Activated CD8-positive, alpha-beta memory T cell treated with anti-CD3 and anti-CD28 coated beads, Interleukin-2, amount 10 ng/mL, durations not matched to agents 7 days and 5 days (primary cell): ENCODE measurements at places on chromosomes 16 and 17. TPM values are rescaled to one million over a fixed set of nuclear protein-coding genes. Genes with fewer than 3 reads are reported as not detected.

Gene ZNF205
- not detected for total RNA-seq

Gene IRX3
- 0.12 TPM for total RNA-seq

Gene ELMO3
- total RNA-seq = 6.2 TPM

Gene GH2
- total RNA-seq = not detected

Gene KRT17
- not detected for total RNA-seq

Gene NPIPB9
- 2.0 TPM for total RNA-seq

Gene CACNG5
- total RNA-seq = not detected

Gene SLC46A1
- 5.3 TPM for total RNA-seq

DNA sequence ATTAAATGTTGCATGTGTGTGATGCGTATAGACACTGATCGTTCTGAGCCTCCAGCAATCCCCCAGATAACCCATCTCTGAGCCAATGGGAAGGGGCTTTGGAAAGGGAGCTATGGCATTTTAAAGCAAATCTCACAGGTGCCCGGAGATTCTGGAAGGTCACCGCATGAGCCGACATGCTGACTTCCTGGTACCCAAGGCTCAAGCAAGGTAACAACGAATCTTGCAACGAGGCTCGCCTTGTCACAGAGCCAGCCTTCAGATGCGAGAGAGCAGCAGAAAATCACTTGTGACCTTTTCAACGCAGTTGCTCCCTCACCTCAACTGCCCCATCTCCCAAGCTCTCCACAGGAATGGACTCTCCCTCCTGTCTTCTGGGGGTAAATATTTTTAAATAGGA is 154.8 kb upstream of the CDH5 start:
- H3K27me3 ChIP-seq = peaks cover 23% of the 10 kb centered on the region
- no peak overlapping the region for H3K27ac ChIP-seq
- H3K4me1 ChIP-seq = no peaks in the 10 kb centered on the region
- no peak for DNase-seq

- H3K27ac ChIP-seq = no peak overlapping the region
- H3K4me3 ChIP-seq = no peak overlapping the region
- peaks cover 2% of the 10 kb centered on the region for H3K27me3 ChIP-seq
- no peaks in the 10 kb centered on the region for H3K36me3 ChIP-seq
- no peaks in the 10 kb centered on the region for H3K4me1 ChIP-seq
Measured at GRCh38 chr17:51768706-51769105, 389.8 kb downstream of the CA10 start.

- H3K4me1 ChIP-seq = peaks cover 35% of the 10 kb centered on the region
- H3K36me3 ChIP-seq = peaks cover 12% of the 10 kb centered on the region
- H3K27ac ChIP-seq = no peak overlapping the region
Measured at GRCh38 chr17:27494192-27495091, 38.2 kb downstream of the KSR1 start.

DNA sequence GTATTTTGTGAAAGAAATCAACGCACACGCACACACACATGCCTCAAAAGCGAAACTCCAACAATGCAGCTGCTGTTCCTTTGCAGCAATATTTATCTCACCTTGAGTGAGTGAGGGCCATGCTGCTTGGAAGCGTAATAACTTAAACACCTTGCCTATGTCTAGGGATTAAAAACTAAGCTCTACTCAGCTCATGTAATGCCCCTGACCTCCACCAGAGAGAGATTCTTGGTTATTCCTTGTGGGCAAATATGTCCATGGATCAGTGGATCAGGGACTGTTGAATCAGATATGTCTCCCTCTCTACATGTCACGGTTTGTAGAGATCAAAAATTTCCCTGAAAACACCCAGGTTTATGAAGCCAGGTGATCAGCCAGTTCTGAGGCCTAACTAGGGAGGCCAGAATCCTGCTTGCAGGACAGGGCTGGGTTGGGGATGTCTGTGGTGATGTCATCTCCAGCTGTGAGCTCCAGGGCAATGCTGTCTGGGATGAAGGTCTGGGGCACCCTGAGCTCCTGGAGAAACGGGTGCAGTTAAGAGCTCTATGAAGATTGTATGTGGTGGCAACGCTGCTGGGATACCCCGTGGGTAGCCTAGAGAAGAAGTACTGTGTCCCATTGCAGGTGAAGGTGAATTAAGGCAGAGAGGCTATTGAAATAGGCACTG is 149.4 kb downstream of the KCNJ12 start:
- no peak overlapping the region for H3K4me3 ChIP-seq
- H3K4me1 ChIP-seq = no peaks in the 10 kb centered on the region
- no peak for DNase-seq
- peaks cover 6% of the 10 kb centered on the region for H3K27me3 ChIP-seq
- H3K36me3 ChIP-seq = no peaks in the 10 kb centered on the region

DNA sequence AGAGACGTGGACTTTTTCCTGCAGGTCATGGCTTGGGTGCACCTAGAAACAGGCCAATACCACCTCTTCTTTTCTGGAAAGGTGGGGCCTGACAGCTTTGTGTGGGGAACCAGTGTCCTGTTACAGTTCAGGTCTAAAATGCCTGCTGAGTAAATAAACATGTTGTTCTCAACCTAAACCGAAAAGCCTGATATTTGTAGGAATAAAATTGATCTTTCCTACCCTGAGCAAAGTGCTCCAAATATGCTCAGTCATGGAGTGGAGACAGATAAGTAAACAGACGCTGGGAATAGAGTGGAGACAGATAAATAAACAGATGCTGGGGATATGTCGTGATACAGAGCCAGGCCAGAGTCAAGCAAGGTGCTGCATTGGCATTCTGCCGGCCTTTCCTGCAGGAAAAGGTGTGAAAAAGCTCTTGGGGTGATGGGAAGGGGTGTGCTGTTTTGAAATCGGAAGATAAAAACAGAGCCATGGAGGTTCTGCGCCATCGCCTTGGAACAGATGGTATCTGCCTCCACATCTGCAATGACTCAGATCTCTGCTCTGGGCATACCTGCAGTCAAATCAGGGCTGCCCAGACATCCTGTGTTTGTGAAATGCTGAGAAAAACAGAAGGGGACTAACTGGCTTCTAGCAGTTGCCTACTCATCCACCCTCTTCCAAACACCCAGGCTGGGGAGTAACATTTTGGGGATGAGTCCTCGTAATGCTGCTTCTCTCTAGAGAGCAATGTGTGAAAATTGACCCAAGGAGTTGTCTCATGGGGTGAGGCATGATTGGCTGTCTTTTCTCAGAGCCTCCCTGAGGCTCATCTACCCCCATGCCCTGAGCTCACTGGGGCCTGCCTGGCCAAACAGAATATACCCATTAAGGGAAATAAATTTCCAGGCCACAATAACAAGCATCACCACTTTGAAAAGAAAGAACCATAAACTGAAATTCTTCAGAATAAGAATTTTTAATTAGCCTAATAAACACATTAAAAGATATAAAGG is 16.8 kb upstream of the TRPV2 start:
- no peaks in the 10 kb centered on the region for H3K27me3 ChIP-seq
- H3K27ac ChIP-seq = no peak overlapping the region
- DNase-seq = peak; percentile 54
- no peak overlapping the region for H3K4me3 ChIP-seq
- H3K36me3 ChIP-seq = no peaks in the 10 kb centered on the region
- peaks cover 8% of the 10 kb centered on the region for H3K4me1 ChIP-seq

DNA sequence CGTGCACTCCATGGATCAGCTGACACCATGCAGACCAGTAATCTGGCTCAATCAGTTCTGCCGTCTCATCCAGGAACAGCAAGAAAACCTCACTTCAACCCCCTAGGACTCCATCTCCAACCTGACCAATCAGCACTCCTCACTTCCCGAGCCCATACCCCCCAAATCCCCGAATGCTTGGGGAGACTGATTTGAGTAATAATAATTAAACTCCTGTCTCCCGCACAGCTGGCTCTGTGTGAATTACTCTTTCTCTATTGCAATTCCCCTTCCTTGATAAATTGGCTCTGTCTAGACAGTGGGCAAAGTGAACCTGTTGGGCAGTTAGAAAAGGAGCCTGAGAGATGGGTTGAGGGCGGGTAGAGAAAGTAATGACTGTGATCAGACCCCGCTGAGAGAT is 320.0 kb downstream of the HAPSTR1 start:
- H3K27ac ChIP-seq = no peak overlapping the region
- no peaks in the 10 kb centered on the region for H3K4me1 ChIP-seq
- no peak for DNase-seq
- H3K4me3 ChIP-seq = no peak overlapping the region

GRCh38 chr16:11667824-11668622 is at the start of gene SNN:
Gene SNN (plus strand): TSS chr16:11668455. CDS start chr16:11676060, 7,605 bp downstream.
- H3K27me3 ChIP-seq = peaks cover 12% of the 10 kb centered on the region
- H3K27ac ChIP-seq = no peak within 1 kb of the TSS
- peak; percentile 87 for DNase-seq
- no peaks in the 10 kb centered on the region for H3K36me3 ChIP-seq

GRCh38 chr16:30551781-30552180 is 6.4 kb downstream of the ZNF764 start:
- H3K27ac ChIP-seq = peak overlapping the region; percentile 88
- H3K4me1 ChIP-seq = peaks cover 50% of the 10 kb centered on the region
- DNase-seq = peak; percentile 72
- no peak overlapping the region for H3K4me3 ChIP-seq
- H3K36me3 ChIP-seq = peaks cover 19% of the 10 kb centered on the region
- H3K27me3 ChIP-seq = no peaks in the 10 kb centered on the region

- peaks cover 52% of the 10 kb centered on the region for H3K27me3 ChIP-seq
- H3K36me3 ChIP-seq = peaks cover 3% of the 10 kb centered on the region
- H3K27ac ChIP-seq = no peak overlapping the region
- no peak for DNase-seq
Measured at GRCh38 chr17:28282596-28282995, 36.4 kb upstream of the TMEM97 start.

GRCh38 chr16:49969091-49970030 is 55.7 kb upstream of the CNEP1R1 start:
- peaks cover 63% of the 10 kb centered on the region for H3K27me3 ChIP-seq
- no peak overlapping the region for H3K27ac ChIP-seq
- no peak overlapping the region for H3K4me3 ChIP-seq
- no peaks in the 10 kb centered on the region for H3K36me3 ChIP-seq
- no peak for DNase-seq

- no peak overlapping the region for H3K4me3 ChIP-seq
- H3K27me3 ChIP-seq = no peaks in the 10 kb centered on the region
- peaks cover 27% of the 10 kb centered on the region for H3K36me3 ChIP-seq
- no peaks in the 10 kb centered on the region for H3K4me1 ChIP-seq
Measured at GRCh38 chr16:24114876-24115275, 141.3 kb upstream of the CACNG3 start.

DNA sequence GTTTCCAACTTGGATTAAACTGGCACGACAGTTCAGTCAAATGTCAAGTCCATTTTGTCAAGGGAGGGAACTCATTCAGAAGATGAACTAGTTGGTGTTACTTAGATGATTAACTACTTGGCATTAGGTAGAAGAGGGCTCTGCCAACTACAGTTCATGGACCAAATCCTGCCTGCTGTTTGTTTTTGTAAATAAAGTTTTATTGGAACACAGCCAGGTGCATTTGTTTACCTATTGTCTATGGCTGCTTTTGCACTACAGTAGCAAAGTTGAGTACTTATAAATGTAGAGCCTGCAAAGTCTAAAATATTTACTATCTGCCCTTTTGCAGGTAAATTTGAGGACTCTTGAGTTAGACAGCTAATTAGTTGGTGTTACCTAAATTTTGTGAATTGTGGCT is 410.0 kb downstream of the MAF start:
- H3K27me3 ChIP-seq = peaks cover 5% of the 10 kb centered on the region
- H3K4me1 ChIP-seq = peaks cover 8% of the 10 kb centered on the region
- H3K4me3 ChIP-seq = no peak overlapping the region
- H3K36me3 ChIP-seq = peaks cover 1% of the 10 kb centered on the region

GRCh38 chr16:19700319-19700781 is 17.7 kb downstream of the KNOP1 start:
- H3K4me3 ChIP-seq = no peak overlapping the region
- no peaks in the 10 kb centered on the region for H3K27me3 ChIP-seq
- peaks cover 24% of the 10 kb centered on the region for H3K4me1 ChIP-seq
- no peak overlapping the region for H3K27ac ChIP-seq
- H3K36me3 ChIP-seq = peaks cover 51% of the 10 kb centered on the region

DNA sequence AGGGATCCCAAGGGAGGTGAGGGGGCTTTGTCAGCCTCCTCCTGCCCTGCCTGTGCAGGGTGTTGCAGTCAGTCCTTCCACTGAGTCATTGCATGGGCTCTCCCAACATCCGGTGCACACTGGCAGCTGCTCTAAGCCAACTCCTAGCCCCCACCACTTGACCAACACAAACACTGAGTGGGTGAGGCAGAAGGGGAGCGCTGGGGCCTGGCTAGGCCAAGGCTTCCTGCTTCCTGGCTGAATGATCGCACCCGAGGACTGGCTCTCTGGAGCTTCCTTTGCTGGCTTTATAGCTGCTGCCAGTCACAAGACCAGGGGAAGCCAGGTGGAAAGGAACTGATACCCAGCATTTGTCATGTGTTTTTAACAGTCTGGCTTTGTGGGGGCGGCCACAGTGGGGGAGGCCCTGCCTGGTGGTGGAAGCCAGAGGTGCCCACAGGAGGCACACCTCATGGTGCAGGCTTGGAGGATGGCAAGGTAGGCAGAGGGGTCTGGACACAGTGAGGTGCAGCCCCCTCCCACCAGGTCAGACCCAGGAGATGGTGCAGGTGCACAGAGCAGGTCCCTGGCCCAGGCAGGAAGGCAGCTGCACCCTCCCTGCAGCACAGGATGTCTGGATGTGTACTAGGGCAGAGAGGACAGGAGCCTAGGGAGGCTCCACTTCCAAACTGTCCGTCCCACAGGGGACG is 6.8 kb downstream of the MPG start:
- no peaks in the 10 kb centered on the region for H3K27me3 ChIP-seq
- DNase-seq = peak; percentile 89
- H3K4me1 ChIP-seq = peaks cover 25% of the 10 kb centered on the region
- H3K27ac ChIP-seq = peak overlapping the region; percentile 92

DNA sequence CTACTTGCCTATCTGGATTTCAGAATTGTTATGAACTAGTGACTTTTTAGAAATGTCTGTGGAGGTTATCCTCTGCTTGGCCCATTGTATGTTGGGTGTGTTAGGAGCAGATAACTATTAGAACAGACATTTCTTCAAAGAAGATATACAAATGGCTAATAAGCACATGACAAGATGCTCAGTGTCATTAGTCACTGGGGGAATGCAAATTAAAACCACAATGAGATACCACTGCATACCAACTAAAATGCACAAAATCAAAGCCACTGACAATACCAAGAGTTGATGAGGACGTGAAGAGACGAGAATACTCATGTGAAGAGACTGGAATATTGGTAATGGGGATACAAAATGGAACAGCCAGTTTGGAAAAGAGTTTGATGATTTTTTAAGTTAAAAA is 39.2 kb downstream of the CEP112 start:
- H3K27ac ChIP-seq = no peak overlapping the region
- no peaks in the 10 kb centered on the region for H3K27me3 ChIP-seq
- no peak overlapping the region for H3K4me3 ChIP-seq
- no peak for DNase-seq
- H3K4me1 ChIP-seq = peaks cover 9% of the 10 kb centered on the region
